Natural killer cell treated with Interleukin-12 subunit alpha and Interleukin-12 subunit beta and Interleukin-15 and Interleukin-18, amount 100 ng/mL, for 72 hours (primary cell): ENCODE measurements at places on chromosomes 7 and 10. TPM values are rescaled to one million over a fixed set of nuclear protein-coding genes. Genes with fewer than 3 reads are reported as not detected.

- H3K27ac ChIP-seq: no peak overlapping the region
- no peak for DNase-seq
- peaks cover 24% of the 10 kb centered on the region for H3K4me1 ChIP-seq
- peak overlapping the region; percentile 17 for H3K4me3 ChIP-seq
These were observed 7.8 kb upstream of the CCNY start for GRCh38 chr10:35328404-35329037.

GRCh38 chr10:26044141-26044749 is 110.2 kb downstream of the MYO3A start:
- H3K4me1 ChIP-seq: no peaks in the 10 kb centered on the region
- peaks cover 4% of the 10 kb centered on the region for H3K27me3 ChIP-seq
- DNase-seq: no peak
- H3K27ac ChIP-seq: no peak overlapping the region
- no peak overlapping the region for H3K4me3 ChIP-seq
- H3K36me3 ChIP-seq: no peaks in the 10 kb centered on the region

GRCh38 chr7:55130395-55131141 is 111.8 kb downstream of the EGFR start:
- DNase-seq: no peak
- H3K4me3 ChIP-seq: no peak overlapping the region
- no peak overlapping the region for H3K27ac ChIP-seq

TEX36 gene
- total RNA-seq: not detected

GRCh38 chr10:75972491-75973276 is 541.3 kb downstream of the LRMDA start:
- no peak overlapping the region for H3K4me3 ChIP-seq
- no peaks in the 10 kb centered on the region for H3K4me1 ChIP-seq
- DNase-seq: no peak

DNA sequence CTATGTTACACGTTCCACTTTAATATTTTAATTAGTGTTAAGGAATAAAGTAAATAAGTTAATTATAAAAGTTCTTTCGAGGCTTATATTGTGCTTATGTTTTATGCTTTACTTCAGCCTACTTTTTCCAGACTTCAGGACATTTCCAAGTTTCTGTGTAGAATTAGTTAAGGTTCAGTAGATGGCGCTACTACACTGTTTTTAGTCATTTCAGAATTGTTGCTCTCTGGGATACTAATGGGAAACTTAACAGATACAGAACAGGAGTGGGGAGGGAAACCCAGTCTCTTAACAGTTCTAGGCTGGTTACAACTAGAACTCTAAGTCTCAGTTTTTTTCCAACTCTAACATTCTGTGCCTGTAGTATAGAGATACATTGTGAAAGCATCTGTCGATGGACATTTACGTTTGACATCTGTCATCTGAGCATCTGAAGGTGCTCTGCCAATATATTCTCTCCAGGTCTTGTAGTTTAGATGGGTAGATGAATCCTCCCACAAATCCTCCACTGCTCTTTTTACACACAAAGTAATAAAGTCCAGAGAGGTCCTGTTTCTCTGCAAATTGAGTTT is 56.8 kb upstream of the FAM171A1 start:
- H3K36me3 ChIP-seq: no peaks in the 10 kb centered on the region
- H3K27ac ChIP-seq: no peak overlapping the region
- no peak overlapping the region for H3K4me3 ChIP-seq
- no peak for DNase-seq
- peaks cover 10% of the 10 kb centered on the region for H3K27me3 ChIP-seq

GRCh38 chr10:71331736-71332135 is 12.7 kb downstream of the SLC29A3 start:
- no peak for DNase-seq
- no peak overlapping the region for H3K4me3 ChIP-seq
- no peaks in the 10 kb centered on the region for H3K36me3 ChIP-seq
- peaks cover 9% of the 10 kb centered on the region for H3K4me1 ChIP-seq

DNA sequence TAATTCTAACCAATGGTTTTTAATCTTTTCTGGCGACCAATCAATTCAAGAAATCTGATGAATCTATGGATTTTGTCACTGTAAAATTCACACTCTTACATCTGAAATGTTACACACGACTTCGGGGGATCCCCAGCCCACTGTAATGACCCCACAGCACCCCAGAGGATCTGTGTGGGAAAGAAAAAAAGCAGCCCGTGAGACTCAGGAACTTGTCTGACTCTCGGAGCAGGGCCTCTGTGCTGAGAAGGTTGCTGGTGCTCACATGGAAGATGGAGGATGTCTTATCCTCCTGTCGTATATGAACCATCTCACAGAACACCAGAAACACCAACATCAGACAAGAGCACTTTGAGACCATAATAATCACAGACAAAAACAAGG is 228.4 kb upstream of the INHBA start:
- H3K4me3 ChIP-seq: no peak overlapping the region
- H3K27ac ChIP-seq: no peak overlapping the region
- no peak for DNase-seq
- H3K4me1 ChIP-seq: peaks cover 4% of the 10 kb centered on the region
- H3K36me3 ChIP-seq: no peaks in the 10 kb centered on the region

FAM25C gene
- not detected for total RNA-seq

DNA sequence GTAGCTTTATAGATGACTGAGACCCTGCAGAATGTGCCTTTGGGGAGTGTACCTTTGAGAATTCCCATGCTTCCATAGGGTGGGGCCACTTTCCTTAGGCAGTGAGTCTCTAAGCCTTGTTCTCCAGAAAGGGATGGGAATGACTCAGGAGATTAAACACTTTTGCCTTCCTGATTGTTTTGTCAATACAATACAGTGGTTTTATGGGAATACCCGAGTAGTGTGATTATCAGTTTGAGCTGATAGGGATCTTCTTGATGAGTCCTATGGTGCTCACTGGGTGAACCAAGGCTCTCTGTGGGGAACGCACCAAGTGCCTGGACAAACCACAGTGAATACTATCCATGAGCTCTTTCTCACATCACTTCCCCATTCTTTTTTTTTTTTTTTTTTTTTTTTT is 6.3 kb downstream of the MYOF start:
- H3K4me1 ChIP-seq: no peaks in the 10 kb centered on the region
- no peaks in the 10 kb centered on the region for H3K36me3 ChIP-seq
- no peak overlapping the region for H3K4me3 ChIP-seq
- no peak for DNase-seq
- H3K27me3 ChIP-seq: peaks cover 16% of the 10 kb centered on the region
- no peak overlapping the region for H3K27ac ChIP-seq

DNA sequence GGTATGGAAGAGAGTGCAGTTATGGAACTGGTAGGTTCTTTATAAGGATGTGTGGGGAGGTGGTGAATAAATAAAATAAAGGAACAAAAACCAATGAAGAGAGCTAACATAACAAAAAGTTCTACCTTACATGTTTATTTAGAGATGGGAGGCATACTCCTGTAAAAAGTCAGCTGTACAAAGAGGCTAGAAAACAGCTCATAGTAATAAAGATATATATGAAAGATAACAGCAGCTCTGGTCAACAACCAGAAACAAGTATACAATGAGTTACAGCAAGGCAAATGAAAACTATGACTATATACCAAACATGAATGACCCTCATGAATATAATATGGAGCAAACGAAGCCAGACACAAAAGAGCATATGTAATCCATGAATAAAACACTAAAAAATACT is 62.0 kb downstream of the FAM13C start:
- no peaks in the 10 kb centered on the region for H3K27me3 ChIP-seq
- no peaks in the 10 kb centered on the region for H3K4me1 ChIP-seq
- H3K27ac ChIP-seq: no peak overlapping the region
- H3K36me3 ChIP-seq: no peaks in the 10 kb centered on the region
- DNase-seq: no peak

SLC29A3 gene
- total RNA-seq: 3.4 TPM

SLC13A4 gene
- total RNA-seq: not detected

SPDYE5 gene
- not detected for total RNA-seq

DNA sequence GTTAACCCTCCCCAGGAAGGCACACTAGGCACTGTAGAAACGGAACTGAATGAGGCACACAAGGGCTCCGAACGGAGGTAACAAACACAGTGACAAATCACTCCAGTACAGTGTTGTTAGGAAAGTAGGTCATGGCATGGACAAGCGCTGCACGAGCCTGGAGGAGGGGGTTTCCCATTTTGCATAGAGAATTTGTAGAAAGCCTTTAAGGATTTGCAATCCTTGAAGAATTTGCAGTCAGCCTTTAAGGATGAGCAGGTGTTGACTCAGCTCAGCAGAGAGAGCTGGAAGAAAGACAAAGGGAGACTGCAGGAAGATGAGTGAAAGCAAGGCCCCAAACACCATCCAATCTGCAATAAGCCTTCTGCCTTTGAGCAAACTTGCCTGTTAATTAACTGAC is 51.1 kb upstream of the PPP1R3C start:
- peaks cover 21% of the 10 kb centered on the region for H3K27me3 ChIP-seq
- H3K4me1 ChIP-seq: no peaks in the 10 kb centered on the region
- H3K27ac ChIP-seq: no peak overlapping the region
- H3K36me3 ChIP-seq: no peaks in the 10 kb centered on the region
- DNase-seq: no peak
- no peak overlapping the region for H3K4me3 ChIP-seq

GRCh38 chr7:102830197-102830596 is 81.4 kb downstream of the FAM185A start:
- no peaks in the 10 kb centered on the region for H3K27me3 ChIP-seq
- H3K4me1 ChIP-seq: no peaks in the 10 kb centered on the region
- H3K27ac ChIP-seq: no peak overlapping the region
- DNase-seq: no peak
- no peak overlapping the region for H3K4me3 ChIP-seq
- peaks cover 10% of the 10 kb centered on the region for H3K36me3 ChIP-seq

FBXL13 gene
- 0.43 TPM for total RNA-seq

- DNase-seq: no peak
- no peak overlapping the region for H3K27ac ChIP-seq
- H3K36me3 ChIP-seq: peaks cover 15% of the 10 kb centered on the region
- peaks cover 9% of the 10 kb centered on the region for H3K4me1 ChIP-seq
These were observed 102.4 kb downstream of the LRRC4 start for GRCh38 chr7:127928852-127929251.

- no peak overlapping the region for H3K4me3 ChIP-seq
- H3K4me1 ChIP-seq: no peaks in the 10 kb centered on the region
- no peak for DNase-seq
- H3K27ac ChIP-seq: no peak overlapping the region
These were observed 470.8 kb upstream of the ADARB2 start for GRCh38 chr10:2208106-2208505.

DNA sequence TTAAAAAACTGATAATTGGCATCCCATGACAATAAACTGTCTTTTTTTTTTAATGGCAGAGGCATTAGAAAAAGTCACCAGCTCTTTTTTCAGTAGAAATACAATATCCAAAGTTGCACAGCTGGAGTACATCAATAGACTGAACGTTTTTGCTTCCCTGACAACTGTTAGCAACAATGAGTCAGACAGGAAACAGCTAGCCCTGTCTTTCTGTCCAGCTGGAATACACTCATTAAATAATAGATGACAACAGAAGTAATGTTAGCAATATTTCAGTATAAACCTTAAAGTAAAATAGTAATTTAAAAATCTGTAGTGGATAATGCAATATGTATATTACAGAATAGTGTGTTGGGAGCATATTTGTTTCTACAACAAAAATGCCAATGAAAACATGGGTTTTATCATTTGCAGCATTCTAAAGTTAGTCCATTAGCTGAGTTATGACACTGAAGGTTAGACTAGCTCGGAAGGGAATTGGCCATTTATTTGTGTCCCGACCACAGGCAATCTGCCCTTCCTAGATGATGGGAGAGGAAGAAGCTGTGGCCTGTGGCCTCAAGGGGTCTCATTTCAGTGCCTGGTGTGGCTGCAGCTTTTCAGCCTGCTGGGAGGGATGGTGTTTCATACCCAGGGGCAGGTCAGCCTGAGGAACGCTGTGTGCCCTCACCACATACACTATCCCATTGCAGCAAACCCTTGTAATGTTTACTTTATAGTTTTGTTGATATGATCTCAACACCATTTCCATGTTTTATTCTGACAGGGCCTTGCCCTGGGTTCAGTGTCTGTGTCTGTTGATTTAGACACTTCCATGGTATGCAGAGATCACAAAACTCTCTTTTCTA is 173.3 kb downstream of the SLC16A9 start:
- no peak overlapping the region for H3K27ac ChIP-seq
- H3K27me3 ChIP-seq: no peaks in the 10 kb centered on the region
- no peaks in the 10 kb centered on the region for H3K4me1 ChIP-seq
- no peak overlapping the region for H3K4me3 ChIP-seq

FOXI2 gene
- total RNA-seq: not detected

OR2A1 gene
- total RNA-seq: not detected

- DNase-seq: no peak
- no peak within 1 kb of the TSS for H3K4me3 ChIP-seq
- H3K36me3 ChIP-seq: no peaks in the 10 kb centered on the region
- no peak within 1 kb of the TSS for H3K27ac ChIP-seq
- H3K27me3 ChIP-seq: peaks cover 3% of the 10 kb centered on the region
- no peaks in the 10 kb centered on the region for H3K4me1 ChIP-seq
These were observed at the start of gene RBP3 for GRCh38 chr10:47348138-47348651. Gene RBP3 (plus strand): TSS chr10:47348363. CDS start chr10:47348485, 122 bp downstream.

DNA sequence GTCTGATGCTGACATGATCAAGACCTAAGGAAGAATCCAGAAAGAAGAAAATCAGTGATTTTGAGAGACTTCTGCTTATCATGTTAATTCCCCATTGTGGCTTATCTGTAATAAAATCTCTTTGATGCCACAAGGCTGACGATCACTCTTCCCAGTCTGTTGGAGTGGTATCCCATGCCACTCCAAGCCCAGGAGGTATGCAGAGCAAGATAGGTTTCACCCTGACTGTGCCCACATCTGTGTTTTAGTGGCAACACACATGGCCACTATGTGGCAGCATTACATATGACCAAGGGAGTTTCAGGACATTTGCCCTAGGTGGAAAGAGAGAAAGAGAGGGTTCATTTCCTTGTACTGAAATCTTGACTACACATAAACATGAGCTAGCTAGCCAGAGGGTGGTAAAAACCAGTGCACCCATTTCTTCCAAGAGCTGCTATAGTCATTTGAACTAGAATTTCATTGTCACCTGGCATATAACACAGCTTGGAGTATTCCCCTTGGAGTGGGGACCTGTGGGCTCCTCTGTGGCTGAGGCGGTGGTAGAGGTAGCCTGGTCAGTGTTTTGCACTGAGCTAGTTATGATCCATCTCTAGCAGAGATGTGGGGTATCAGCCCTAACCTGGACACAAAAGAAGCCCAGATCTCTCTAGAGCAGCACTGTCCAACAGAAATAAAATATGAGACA is 20.8 kb downstream of the LAMB4 start:
- no peak overlapping the region for H3K27ac ChIP-seq
- no peaks in the 10 kb centered on the region for H3K36me3 ChIP-seq
- H3K4me3 ChIP-seq: no peak overlapping the region

DNA sequence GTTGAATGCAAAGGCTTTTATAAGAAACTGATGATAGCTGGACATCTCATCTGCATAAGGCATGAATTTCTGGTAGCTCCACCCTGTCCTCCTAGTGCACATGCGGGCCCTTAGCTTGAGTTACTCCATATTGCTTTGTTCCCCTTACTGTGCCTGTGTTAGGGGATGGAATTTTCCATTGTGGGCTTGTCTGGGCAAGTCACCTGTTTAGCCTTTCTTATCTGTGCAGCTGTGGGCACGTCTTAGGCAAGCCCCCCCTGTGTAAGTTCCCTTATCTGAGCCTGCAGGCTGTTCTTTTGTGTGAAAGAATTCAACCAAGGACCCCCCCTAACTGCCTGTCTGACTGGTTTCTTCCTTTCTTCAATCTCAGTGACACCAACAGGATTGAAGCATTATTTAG is 14.5 kb upstream of the CROT start:
- H3K36me3 ChIP-seq: peaks cover 34% of the 10 kb centered on the region
- no peaks in the 10 kb centered on the region for H3K27me3 ChIP-seq
- H3K27ac ChIP-seq: no peak overlapping the region
- H3K4me3 ChIP-seq: no peak overlapping the region
- no peak for DNase-seq
